ENCODE measurements at places on chromosomes 4 and X. TPM values are rescaled to one million over a fixed set of nuclear protein-coding genes. Genes with fewer than 3 reads are reported as not detected.

Gene FAM53A
- 2.9 TPM for total RNA-seq

DNA sequence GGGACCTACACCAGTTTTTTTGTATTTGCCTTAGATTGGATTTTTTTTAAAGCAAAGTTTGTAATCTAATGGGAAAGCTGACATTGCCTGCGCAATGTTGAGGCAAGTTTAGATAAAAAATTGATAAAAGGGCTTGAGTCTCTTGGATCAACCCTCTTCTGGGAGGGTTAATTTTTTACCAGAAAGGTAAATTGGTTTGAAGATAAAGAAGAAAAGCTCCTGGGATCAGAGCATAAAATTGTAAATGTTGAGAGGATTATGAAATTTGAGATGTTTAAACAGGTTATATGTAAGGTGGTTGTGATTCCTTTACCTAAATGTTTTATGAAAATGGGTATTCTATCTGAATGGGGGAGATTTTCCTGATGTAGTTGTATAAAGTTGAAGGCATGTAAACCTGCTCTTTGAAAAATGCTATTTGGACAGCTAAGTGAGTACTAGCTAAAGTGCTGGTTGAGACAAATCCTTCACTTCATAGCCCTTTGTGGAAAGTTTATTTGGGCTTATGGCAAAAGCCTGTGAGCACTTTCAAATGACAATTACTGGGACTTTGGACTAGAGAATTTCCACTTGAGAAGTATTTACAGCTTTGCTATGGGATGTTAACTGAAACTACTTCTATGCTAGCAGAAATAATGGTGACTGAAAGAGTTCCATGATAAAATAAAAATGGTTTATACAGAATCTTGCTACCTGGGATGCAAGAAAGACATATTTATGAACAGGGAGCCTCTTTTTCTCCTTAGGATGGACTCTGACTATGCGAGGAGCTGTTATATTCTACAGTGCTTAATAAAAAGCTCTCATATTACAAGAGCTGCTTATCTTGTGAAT, 56.2 kb downstream of the UGT2B10 start:
- no peak for DNase-seq

- DNase-seq, result no peak
Observed at GRCh38 chr4:29588617-29589016, 1131.6 kb upstream of the PCDH7 start.

- no peak for DNase-seq
Observed at GRCh38 chr4:118866442-118866841, 22.2 kb upstream of the SYNPO2 start.

- no peak for DNase-seq
Observed at GRCh38 chr4:88276952-88277710, 7.2 kb downstream of the PPM1K start.

DNA sequence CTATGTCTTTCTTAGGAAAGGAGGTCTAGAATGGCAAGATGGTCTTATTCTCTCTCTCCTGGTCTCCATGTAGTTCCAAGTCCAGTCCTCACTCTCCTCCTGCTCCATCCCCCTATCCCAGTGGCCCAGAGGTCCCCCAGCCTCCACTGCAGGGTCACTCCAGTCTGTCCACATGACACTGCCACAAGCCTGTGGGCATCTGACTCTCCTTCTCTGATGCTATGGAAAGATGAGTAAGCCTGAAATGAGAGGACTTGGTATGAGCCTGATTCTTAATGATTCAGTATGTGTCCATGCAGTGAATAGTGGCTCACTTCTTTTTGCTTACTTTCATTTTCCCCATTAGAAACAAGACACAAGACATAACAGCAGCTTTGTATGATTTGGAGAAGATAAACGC, 516.8 kb upstream of the ADGRL3 start:
- DNase-seq, result no peak

GRCh38 chr4:14309431-14309830, 681.9 kb upstream of the BOD1L1 start:
- DNase-seq, result no peak

Measured in kidney (tissue), 22 donors.